ENCODE measurements at places on chromosomes 12 and 14. TPM values are rescaled to one million over a fixed set of nuclear protein-coding genes. Genes with fewer than 3 reads are reported as not detected.

DNA sequence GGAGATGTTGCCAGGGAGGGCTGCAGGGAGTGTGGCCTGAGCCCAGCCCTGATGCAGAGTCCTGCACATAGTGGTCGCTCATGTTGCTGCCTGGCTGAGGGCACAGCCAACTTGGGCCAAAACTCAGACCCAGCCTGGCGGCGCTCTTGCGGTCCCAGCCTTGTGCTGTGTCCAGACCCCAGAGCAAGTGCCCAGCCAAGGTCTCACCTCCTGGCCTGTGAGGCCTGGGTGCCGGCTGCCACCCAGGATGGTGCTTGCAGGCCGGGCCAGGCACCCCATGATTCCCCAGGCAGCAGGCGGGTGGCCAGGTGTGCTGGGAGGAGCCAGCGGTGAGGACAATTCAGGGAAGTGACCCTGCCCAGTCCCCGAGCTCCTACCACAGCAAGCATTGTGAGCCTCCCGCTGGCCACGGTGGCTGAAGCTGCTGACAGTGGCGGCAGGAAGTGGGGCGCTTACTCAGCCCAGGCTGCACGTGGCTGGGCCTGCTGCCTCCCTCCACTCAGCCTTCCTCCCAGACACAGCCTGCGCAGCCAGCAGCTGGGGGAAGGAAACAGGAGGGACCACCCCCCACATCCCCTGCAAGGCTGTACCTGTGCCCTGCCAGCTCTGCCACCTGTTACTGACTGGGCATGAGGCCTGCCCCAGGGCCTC lies 17.7 kb upstream of the PGF start:
- peak; percentile 86 for DNase-seq

DNA sequence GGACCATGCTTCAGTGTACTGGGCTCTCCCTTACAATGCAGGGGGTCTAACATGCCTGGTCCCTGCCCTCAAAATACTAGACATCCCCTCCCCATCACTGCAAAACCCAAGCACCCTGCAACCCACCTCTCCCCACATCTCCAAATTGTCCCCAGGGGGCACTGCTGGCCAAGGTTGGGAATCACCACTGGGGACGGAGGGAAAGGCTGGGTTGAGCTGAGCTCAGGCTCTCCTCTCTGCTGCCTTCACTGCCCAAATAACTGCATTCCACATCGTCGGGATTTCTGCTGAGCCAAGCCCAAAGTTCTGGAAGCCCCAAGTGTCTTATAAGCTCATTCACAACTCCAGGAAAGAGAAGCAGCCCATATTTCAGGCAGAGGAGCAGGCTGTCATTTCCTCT lies 69.6 kb downstream of the NT5DC3 start:
- no peak for DNase-seq

GRCh38 chr12:51333536-51333935 lies 9.6 kb upstream of the BIN2 start:
- no peak for DNase-seq

- DNase-seq, result no peak
Measured at GRCh38 chr12:67070604-67071003, 198.6 kb upstream of the CAND1 start.

Gene LRRIQ1
- total RNA-seq, result 0.22 TPM

Gene OR4K2
- total RNA-seq, result not detected

Gene CCDC60
- not detected for total RNA-seq

Gene GSC
- total RNA-seq, result 0.24 TPM

Data from Right ventricle myocardium superior (tissue), 1 donor.